NB4 (cell line): ENCODE measurements at places on chromosomes 1 and 21.

DNA sequence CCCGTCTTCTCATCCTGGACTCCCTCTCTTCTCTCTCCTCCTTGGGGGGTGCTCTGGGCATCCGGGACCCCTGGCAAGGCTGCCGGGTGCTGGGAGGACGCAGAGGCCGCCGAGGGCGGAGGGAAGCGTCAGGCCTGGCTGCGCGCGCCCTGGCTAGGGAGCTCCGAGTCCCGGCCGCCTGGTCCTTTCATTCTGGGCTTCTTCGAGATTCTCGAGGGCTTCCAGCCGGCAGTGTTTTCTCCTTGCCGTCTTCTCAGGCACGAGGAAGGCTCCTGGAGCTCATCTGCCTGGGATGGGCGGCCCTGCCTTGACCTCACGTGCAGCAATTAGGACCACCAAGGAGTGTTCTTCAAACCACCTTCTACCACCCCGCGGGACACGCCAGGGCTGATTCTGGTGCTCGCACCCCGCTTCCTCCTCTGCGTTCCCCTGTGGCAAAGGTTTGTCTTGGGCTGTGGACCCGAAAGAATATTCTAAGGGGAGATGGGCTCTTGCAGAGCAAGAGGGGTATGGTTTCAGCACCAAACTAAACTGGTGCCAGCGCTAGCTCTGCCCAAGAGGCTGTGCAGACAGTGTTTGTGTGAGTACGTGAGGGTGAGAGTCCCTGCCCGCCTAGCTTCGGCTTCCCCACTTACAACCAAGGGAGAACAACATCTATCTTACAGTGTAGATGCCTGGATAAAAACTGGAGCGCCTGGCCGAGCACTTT, 36.5 kb downstream of the PIK3CD start:
- DNase-seq = peak; percentile 49

GRCh38 chr1:236471653-236472052, 52.1 kb upstream of the LGALS8 start:
- DNase-seq = no peak

GRCh38 chr1:182192215-182192614, 130.7 kb upstream of the ZNF648 start:
- no peak for DNase-seq

GRCh38 chr1:15579683-15580047, 5.2 kb downstream of the AGMAT start:
- no peak for DNase-seq

- no peak for DNase-seq
These were observed 253.1 kb upstream of the USP24 start for GRCh38 chr1:55468142-55468795.

DNA sequence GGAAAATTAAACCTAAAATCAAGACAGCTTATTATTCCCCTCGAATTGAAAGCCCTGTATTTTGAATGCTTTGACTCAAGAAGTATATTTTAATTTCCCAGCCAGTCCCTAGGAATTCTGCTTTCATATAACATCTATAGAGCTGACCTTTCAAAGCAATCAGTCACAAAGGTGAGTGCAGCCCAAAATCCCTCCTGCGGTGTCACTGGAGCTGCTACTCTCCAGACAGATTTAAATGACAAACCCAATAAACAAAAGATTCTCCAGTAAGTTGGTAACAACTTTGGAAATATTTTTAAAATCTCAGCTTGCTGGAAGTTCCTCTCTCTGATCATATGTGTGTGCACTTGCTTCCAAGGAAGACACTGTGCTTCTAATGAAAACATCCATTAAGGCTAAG, 14.7 kb downstream of the PLPP3 start:
- no peak for DNase-seq

GRCh38 chr21:15408089-15408488, 321.7 kb upstream of the USP25 start:
- no peak for DNase-seq

- DNase-seq = no peak
These were observed 73.6 kb downstream of the CYYR1 start for GRCh38 chr21:26499495-26499894.

DNA sequence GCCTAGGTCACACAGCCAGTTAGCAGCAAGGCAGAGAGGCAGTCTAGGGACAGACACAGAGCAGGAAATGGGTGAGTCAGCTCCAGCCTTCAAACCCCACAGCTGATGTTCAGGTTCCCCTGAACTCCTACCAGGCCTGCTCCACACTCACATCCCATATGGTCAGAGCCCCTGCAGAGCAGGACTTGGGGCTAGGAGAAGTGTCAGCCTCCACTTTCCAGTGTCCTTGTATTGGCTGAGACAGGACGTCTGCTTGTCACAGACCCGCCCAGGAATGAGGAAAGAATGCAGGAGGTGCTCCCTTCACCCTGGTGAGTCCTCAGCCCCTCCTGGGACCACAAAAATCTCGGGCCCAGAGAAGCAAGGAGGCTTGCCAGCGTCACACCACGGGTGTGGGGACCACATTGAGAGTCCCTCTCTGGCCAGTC, 92.5 kb downstream of the LACTBL1 start:
- peak; percentile 56 for DNase-seq

GRCh38 chr1:176959191-176959820, 205.2 kb downstream of the ASTN1 start:
- DNase-seq = no peak

GRCh38 chr21:34916446-34916845, 132.7 kb downstream of the RUNX1 start:
- no peak for DNase-seq

DNA sequence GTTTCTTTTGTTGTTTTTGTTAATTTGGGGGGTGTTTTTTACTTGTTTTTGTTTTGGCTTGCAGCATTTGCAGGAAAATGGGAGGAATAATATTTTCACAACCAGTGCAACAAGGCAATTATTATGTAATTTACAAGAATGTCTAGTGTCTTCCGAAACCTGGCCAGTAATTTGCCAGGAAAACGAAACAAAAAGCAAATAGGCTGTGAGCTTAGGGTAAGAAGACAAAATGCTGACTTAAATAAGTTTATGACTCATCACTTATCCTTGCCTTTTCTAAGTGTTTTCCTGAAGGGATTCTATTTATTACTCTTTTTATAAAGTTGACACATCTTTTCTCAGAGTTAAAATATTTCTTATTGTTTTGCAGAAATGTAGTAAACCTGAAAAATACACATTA, 49.8 kb downstream of the KCNT2 start:
- DNase-seq = no peak

GRCh38 chr1:245094954-245095353, 59.8 kb upstream of the KIF26B start:
- DNase-seq = no peak

DNA sequence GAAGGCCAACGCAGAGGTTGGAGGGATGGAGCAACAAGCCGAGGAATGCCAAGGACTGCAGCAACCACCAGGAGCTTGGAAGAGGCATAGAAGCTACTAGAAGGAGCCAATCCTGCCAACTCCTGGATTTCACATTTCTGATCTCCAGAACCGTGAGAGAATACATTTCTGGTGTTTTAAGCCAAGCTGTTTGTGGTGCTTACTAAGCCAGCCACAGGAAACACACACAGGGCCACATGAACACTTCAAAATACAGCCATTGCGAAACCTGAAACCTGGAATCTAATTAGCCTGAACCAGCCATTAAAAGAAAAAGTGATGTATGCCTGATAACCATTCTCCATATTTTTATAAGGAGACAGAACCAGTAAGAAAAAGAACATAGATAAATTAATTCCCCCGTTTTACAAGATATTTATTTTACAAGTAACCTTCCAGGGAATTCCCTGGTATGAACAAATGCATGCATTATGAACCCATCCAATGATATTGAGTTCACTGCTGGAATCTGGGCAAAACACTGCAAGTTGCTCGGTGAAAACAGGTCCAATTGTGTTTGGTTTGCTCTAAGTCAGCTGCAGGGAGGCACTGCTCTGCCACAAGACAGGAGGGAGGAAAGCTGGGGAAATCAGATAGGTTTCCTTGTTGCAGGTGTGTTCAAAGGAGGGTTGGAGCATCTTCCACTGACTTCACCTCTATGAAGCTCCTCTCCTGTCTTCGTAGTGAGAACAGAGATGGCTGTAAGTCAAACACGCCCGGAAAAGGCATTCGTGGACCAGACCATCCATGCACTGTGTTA, 70.2 kb downstream of the ETS2 start:
- DNase-seq = peak; percentile 47

GRCh38 chr1:185920602-185921001, 186.4 kb downstream of the HMCN1 start:
- no peak for DNase-seq

- DNase-seq = peak; percentile 87
These were observed 513 bp downstream of the MGST3 start for GRCh38 chr1:165631342-165632151.

- peak; percentile 51 for DNase-seq
These were observed 57.0 kb upstream of the RAVER2 start for GRCh38 chr1:64687725-64688327.

GRCh38 chr1:66335859-66336640, 197.9 kb upstream of the SGIP1 start:
- peak; percentile 97 for DNase-seq

- DNase-seq = peak; percentile 36
These were observed 123.4 kb downstream of the HIVEP3 start for GRCh38 chr1:41795205-41795762.

- no peak for DNase-seq
These were observed 333.2 kb downstream of the KCNH1 start for GRCh38 chr1:210800756-210801155.

DNA sequence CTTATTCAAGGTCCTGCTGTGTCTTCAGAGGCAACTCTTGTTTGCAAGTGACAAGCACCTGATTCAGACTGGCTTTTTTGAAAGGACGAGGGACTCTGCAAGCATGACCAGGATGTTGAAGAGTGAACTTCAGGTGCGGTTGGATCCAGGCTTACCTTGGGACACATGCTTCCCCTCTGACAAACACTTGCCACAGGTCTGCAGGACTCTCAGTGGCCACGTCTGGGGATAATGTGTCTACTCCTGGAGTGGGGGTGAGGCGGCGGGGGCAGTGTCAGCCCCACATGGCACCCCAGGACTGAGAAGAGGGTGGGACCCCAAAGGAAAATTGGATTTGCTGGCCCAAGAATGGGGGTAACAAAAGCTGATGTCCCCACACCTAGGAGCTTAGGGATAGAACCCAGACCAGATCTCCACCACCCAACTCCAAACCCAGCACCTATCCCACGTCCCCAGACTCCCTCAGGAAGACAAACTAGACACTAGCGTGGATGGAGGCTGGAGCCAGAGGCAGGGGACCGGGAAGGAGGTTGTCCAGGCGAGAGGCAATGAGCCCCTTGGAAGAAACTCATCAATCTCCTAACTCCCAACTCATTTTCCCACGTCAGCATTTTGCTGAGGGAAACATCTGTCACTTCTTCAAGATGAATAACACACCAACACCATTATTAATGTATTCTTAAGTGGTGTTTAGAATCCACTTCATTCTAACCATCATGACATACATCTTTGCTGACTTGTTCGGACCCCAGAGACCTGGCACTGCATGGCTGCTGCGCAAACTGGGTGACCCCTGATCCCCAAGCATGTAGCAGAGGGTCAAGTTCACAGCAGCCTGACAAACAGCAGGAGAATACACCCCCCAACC, 32.0 kb upstream of the LAPTM5 start:
- no peak for DNase-seq
